ENCODE measurements at places on chromosomes 5 and 9. TPM values are rescaled to one million over a fixed set of nuclear protein-coding genes. Genes with fewer than 3 reads are reported as not detected.

SMIM33 gene
- not detected for total RNA-seq

ZNF618 gene
- not detected for total RNA-seq

PCDHA6 gene
- total RNA-seq: not detected

TAS2R1 gene
- not detected for total RNA-seq

DNA sequence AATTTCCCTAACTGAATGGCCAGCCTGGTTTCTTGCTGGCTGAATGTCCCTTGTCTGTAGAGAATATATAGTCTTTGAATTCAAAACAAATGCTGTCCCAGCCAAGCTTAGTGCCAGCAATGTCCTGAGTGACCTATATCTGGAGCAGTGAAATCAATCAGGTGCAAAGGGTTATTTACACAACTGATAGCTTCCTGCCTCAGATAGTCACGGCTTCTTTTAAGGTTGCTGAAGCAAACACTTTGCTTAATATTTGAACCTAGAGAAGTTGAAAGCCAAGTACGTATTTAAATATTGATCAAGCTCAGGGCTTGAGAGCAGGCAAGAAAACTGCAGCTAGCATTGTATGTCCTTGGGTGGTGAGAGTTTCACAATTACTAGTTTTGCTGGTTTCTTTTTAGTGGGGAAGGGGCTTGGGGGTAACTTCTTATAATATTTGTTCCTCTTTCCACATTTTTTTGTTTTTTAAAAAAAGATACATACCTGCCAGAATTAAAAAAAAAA lies 2.0 kb upstream of the ARHGEF28 start:
- no peak for DNase-seq

DNA sequence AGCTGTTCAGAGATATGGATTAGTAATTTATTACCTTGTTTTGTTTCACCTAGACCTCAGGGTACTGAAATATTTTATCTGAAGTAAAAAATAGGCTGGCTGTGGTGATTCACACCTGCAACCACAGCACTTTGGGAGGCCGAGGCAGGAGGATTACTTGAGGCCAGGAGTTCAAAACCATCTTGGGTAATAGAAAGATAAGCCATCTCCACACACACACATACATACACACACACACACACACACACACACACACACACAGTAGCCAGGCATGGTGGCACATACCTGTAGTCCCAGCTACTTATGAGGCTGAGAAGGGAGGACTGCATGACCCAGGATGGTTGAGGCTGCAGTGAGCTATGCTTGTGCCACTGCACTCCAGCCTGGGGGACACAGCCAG lies 3.7 kb downstream of the ANXA2R start:
- no peak for DNase-seq

DNA sequence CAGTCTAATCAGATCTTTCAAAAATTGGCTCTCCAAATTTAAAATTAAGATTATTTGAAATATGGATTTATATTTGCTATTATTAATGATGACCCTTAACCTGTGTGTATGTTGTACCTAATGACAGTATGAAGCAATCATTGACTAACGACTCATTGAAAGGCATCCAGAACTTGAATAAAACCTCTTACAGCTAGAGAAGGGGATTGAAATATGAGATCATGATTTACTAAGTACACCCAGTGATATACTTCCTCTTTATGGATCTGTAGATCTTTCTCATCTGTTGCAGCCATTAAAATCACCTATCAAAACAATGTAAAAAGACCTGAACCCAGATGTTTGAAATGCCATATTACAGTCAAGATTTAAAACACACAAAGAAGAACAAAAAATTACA lies 126.5 kb downstream of the RPS23 start:
- no peak for DNase-seq

DNA sequence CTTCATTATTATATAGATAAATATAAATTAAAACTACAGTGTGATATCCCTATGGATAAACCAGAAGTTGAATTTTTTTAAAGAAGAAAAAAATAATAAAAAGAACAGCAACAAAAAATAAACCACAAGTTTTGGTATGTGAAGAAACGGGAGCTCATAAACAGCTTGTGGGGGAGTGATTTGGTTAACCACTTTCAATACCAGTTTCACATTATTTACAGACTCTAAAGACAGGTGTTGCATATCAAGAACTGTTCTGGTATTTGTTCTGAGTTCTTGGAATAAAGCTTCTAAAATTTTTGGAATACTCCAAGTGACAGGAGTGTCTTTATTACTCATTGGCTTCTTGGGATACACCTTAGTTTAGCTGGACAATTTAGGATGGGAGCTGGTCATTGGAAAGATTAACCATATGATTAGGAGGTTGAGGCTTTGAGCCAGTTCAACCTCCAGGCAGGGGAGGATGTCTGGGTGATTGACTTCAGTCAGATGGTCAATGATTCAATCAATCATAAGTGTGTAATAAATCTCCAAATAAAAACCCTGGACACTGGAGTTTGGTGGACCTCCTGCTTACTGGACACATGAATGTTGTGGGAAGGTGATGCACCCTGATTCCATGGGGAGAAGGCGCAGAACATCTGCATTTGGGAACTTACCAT lies 2223.1 kb upstream of the C9orf72 start:
- DNase-seq: no peak

- DNase-seq: no peak
Observed at GRCh38 chr5:126917918-126918614, 112.3 kb downstream of the MARCHF3 start.

- DNase-seq: no peak
Observed at GRCh38 chr5:141716009-141716408, 34.0 kb upstream of the ARAP3 start.

GRCh38 chr5:119393201-119393691 lies 37.4 kb downstream of the TNFAIP8 start:
- DNase-seq: no peak

DNA sequence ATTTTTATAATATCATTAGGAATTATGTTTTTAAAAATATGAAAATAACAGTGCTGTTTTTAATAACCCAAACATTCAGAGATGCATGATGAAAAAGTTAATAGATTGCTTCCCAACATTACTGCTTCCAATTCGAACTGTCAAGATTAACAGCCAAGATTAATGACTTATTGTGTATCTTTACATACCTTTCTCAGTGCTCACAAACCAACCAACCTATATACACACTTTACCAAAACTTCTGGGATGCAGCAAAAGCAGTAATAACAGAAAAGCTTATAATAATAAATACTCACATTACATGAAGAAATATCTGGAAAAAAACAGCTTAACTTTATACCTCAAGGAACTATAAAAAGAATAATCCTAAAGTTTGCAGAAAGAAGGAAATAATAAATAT lies 82.1 kb downstream of the TMEM232 start:
- no peak for DNase-seq

- DNase-seq: no peak
Observed at GRCh38 chr9:99137225-99137624, 32.3 kb downstream of the TGFBR1 start.
